Heart left ventricle (tissue), 16 donors: ENCODE measurements at places on chromosomes 2 and 18.

DNA sequence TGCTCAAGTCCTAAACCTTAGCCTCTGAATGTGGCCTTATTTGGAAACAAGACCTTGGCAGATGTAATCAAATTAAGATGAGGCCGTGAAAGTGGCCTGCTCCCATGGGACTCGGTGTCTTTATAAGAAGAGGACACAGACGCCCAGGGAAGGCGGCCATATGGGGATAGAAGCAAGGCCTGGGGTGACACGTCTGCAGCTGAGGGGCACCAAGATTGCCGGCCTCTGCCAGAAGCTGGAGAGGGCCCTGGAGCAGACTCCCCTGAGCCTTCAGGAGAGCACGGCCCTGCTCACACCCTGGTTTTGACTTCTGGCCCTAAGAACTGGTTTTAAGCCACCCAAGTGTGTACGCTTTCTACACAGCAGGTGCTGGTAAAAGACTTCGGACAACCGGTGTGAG lies 29.2 kb upstream of the SALL3 start:
- DNase-seq, result no peak

GRCh38 chr18:58787536-58788149 lies 77.0 kb upstream of the ZNF532 start:
- peak; percentile 41 for DNase-seq

DNA sequence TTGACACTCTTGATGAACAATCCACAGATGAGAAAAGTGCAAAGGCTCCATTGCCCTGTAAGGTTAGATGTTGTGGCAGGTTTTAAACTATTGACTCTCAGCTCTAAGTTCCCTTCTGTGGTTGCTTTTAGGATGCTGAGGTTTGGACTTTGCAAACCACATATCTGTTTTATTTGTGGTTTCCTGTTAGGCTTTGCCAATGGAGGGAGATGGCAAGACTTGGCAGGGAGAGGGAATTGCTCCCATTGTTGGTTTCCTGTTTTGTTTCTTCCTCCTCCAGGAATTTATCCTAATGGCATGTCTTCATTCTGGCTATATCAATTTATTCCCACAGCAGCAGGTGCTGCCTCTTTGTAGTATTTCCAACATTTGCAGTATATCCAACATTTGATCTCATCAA lies 772.3 kb downstream of the LRRTM4 start:
- DNase-seq, result no peak

DNA sequence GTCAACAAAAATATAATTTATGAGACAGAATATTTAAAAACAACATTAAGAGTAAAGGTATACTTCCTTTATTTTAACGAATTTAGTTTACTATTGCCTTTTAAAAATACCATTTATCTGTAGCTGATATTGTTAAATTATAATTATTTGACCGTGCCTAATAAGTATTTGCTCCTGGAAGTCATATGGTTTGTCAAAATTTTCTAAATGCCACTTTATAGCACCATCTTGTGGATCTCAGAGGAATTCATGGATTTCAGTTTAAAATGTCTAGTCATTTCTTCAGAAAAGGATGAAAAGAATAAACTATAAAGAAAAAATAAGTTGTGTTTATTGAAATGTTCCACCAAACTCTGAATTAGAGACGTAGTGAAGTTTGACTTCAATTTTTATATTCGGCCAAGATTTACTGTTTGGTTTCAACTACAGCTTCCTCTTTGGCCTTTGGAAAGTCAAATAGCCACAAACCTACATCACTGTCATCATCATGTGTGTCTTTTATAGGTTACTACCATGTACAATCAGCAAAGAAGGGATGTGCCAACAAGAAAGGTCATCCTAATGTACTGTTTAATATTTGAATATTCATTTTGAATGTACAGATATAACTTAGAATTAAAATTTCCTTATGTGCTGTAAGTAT lies 10.3 kb upstream of the FTCDNL1 start:
- DNase-seq, result no peak

- DNase-seq, result no peak
Measured at GRCh38 chr2:134957477-134957876, 38.9 kb downstream of the CCNT2 start.

GRCh38 chr18:75314117-75314516 lies 103.5 kb downstream of the TSHZ1 start:
- DNase-seq, result no peak

GRCh38 chr2:172084395-172084644 lies 987 bp upstream of the DLX1 start:
- DNase-seq, result no peak

GRCh38 chr2:204356151-204356641 lies 189.1 kb upstream of the PARD3B start:
- no peak for DNase-seq

DNA sequence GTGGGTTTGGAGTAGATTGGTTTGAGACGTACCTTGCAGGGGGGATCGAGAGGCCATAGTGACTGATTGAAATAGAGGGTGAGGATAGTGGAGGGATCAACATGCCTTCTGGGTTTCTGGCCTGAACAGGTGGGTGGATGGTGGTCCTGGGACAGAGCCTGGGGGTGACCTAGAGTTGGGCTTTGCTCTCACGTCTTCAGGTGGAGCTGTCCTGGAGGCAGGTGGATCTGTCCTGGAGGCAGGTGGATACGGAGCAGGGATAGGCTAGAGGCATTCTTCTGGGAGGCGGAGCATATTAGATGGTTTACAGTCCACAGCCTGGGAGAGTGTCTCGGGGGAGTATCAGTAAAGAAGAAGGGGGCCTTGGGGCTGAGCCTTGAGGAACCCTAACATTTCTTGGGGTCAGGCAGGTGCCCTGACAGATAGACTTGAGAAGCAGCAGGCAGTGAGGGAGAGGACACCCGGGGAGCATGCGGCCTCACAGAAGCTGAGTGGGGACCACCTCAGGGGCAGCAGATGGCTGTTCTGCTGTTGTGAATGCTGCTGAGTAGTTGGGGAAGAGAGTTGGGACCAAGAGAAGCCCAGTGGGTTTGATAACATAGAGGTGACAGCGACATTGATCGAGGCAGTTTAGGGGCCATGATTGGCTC lies 1.6 kb downstream of the CAPN10 start:
- no peak for DNase-seq

GRCh38 chr2:126901459-126901858 lies 2.8 kb downstream of the TEX51 start:
- DNase-seq, result no peak

DNA sequence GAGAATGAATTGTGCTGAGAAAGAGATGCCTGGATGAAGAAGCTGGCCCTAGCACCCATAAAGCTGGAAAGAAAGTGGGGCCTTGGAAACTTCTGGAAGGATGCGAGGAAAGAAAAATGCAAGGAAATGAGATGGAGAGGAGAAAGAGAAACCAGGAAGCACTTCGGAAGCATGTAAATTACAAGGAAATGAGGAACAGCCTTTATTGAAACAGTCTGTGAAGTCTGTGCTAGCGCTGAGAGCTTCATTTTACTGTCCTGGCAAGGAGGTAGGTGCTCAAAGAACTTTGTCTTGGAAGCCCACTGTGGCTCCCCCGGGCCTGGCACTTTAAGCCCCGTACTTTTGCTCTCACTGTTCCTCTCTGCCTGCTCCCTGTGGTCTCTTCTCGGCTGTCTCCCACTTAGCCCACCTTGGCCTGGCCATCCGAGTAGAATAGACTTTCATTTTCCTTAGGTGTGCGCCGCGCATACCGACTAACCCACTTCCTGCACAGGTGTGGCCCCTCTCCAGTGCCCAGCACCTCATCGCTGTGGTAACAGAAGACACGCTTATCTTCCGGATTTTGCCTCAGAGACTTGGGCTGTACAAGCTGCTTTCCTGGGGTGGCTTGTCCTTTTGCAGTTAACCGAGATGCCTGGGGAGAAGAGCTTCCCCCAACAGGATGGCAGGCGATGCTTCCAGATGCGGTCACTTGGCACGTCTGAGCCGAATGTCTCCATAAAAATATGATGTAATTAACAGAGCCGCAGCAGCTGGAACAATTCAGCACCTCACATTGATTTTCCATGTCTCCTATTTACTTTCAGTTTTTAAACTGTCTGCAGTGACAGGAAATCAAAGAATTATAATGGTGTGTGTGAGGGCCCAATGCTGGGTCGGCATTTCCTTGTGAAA lies 199.6 kb downstream of the HRH4 start:
- DNase-seq, result peak; percentile 45

GRCh38 chr18:64419156-64419555 lies 270.3 kb upstream of the LINC00305 start:
- DNase-seq, result no peak

- no peak for DNase-seq
Measured at GRCh38 chr2:215845839-215846586, 167.3 kb downstream of the MREG start.

DNA sequence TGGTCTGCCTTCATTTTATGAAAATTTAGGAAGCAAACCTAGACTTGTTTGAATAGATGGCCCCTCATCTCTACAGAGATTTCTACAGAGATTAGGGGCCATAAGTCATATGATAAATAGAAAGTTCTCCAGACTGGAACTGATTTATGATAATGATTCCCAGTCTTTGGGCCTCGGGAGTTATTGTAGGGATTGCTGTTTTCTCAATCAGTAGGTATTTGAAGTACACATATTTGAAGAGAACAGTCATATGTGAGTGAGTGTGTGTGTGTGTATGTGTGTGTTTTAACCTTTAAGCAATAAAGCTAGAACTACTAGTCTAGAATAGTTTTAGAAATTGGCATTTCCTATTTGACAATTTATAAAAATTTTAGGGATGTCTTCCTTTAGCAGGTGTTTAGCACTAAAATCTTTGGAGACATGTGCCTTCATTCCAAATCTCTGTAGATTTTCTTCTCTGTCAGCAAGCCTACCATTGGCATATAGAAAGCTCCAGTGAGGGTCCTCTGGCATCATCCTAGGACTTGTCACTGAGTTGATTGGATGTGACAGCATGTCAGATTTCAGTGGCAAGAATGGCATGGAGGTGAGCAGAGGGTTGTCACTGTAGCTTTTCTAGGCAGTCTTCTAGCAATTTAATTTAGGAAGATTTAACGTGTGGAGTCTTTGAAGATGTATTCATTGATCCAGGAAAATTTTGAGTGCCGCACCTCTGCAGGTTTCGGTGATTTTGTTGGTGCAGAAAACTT lies 71.2 kb downstream of the MYO1B start:
- no peak for DNase-seq

GRCh38 chr2:3622967-3623366 lies 28.1 kb downstream of the COLEC11 start:
- no peak for DNase-seq

DNA sequence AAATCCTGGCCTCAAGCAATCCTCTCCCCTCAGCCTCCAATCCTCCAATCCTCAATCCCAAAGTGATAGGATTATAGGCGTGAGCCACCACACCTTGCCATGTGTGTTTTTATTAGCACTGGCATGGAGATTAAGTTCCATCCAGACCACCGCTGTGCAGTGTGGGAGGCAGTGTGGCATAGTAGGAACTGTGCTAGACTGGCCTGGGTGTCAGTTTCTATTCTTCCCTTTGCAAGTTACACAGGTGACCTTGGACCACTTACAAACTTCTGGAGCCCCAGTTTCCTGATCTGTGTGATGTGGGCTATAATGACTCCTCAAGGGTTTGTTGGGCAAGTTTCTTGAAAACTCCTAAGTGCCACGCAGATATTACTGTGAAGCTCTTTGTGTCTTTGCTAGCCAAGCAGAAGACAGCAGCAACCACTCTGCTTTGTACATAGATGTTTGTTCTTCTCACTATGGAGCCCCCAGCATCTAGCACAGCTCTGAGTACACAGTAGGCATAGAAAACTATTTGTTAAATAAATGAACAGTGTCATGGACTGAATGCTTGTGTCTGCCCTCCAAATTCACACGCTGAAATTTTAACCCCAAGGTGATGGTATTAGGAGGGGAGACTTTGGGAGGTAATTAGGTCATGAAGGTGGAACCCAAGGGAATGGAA lies 93.0 kb downstream of the LBH start:
- DNase-seq, result no peak

DNA sequence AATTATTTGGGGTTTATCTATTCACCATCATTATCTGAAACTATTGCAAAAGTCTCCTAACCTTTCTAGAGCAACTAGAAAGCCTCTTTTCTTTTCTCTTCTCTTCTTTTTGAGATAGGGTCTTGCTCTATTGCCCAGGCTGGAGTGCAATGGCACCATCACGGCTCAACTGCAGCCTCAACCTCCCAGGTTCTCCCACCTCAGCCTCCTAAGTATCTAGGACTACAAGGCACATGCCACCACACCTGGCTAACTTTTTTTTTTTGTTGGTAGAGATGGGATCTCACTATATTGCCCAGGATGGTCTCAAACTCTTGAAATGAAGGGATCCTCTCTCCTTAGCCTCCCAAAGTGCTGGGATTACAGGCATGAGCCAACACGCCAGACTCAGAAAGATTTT lies 24.5 kb upstream of the XPO1 start:
- no peak for DNase-seq

- no peak for DNase-seq
Measured at GRCh38 chr2:214497489-214497888, 86.6 kb downstream of the VWC2L start.

DNA sequence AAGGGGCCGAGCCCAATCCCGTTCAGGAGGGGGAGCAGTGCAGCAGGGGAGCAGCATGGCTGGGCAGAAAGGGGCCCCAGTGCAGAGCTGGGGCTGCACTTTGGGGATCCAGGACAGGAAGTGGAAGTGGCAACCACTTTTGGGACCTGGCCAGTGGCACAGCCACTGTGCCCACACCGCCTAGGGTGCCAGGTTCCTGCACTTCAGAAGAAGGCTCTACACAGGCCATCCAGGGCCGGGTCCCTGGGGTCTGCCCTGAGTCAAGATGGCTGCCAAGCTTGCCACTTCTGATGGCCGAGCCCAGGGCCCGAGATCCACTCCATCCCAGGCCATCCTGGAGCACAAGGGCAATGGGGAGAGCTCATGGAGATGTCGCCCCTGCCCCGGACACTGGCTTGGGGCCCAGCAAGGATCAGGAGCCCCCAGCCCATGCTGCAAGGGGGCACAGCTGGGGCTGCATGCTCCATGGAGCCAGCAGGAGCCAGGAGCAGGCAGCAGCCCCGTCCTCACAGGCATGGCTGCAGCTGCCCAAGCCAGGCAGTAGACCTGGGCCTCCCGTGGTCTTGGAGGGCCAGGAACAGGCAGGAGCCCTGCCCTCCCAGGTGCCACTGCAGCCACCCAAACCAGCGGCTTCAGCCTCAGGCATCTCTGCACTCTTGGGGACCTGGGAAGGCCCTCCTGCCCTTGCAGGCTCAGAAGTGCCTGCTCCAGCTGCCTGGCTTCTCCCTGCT lies 35.0 kb upstream of the ID2 start:
- no peak for DNase-seq

- DNase-seq, result no peak
Measured at GRCh38 chr2:21038403-21039073, 5.3 kb downstream of the APOB start.

DNA sequence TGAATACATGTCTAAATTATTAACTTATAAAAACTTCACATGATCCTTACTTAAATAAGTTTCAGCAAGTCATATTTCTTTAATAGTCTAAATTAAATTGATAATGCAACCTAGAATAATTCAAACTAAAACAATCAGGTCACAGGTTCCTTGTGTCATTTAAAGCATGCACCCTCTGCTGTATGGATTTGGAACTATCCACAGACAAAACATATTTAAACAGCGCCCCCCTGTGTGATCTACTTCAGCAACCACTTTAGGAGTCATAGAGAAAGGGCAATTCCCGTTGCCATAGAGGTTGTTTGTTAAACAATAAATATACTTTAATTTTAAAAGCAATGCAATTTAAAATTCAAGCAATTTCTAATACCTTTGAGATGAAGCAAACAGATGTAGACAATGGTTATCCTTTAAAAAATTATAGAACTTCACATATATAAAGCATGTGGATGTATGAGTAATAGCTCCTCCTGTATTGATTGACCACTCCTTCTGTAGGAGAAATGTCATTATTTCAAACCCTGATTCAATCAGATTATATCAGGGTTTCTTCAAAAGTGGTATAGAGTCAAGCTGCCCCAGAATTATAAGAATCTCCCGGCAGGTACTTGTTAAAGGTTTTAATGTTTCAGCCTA lies 21.2 kb downstream of the GRB14 start:
- DNase-seq, result no peak

GRCh38 chr18:70182548-70182947 lies 22.9 kb downstream of the RTTN start:
- DNase-seq, result no peak
